Thoracic aorta (tissue), 2 donors: ENCODE measurements at places on chromosomes 2 and 18.

- no peak overlapping the region for H3K27ac ChIP-seq
- no peak overlapping the region for H3K4me3 ChIP-seq
- H3K4me1 ChIP-seq, result peaks cover 4% of the 10 kb centered on the region
- H3K27me3 ChIP-seq, result no peaks in the 10 kb centered on the region
- H3K36me3 ChIP-seq, result no peaks in the 10 kb centered on the region
Measured at GRCh38 chr2:216770717-216771116, 75.4 kb upstream of the IGFBP5 start.

DNA sequence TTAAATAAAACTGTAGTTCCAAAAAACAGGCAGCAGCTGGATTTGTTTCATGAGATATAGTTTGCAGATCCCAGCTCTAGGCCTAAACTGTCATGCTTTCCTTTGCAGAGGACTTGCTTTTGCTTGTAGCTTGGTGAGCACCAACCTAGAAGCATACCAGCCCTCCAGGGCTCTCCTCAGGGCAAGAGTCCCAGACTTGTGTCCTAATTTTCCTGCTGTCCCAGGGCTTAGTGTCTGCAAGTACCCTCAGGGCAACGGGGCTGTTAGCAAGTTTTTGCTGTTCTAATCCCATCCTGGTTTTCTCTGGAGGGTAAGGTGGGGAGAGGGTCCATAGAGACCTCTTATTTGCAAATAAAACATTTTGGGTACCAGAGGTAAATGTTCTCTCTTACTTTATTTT is 59.5 kb downstream of the TMEM17 start:
- no peaks in the 10 kb centered on the region for H3K4me1 ChIP-seq
- H3K4me3 ChIP-seq, result no peak overlapping the region
- H3K27me3 ChIP-seq, result no peaks in the 10 kb centered on the region
- H3K27ac ChIP-seq, result no peak overlapping the region
- H3K36me3 ChIP-seq, result no peaks in the 10 kb centered on the region

GRCh38 chr2:39875182-39875913 is 96.3 kb upstream of the THUMPD2 start:
- no peaks in the 10 kb centered on the region for H3K27me3 ChIP-seq
- H3K27ac ChIP-seq, result peak overlapping the region; percentile 19
- no peak overlapping the region for H3K4me3 ChIP-seq
- no peaks in the 10 kb centered on the region for H3K36me3 ChIP-seq
- peak; percentile 35 for DNase-seq

DNA sequence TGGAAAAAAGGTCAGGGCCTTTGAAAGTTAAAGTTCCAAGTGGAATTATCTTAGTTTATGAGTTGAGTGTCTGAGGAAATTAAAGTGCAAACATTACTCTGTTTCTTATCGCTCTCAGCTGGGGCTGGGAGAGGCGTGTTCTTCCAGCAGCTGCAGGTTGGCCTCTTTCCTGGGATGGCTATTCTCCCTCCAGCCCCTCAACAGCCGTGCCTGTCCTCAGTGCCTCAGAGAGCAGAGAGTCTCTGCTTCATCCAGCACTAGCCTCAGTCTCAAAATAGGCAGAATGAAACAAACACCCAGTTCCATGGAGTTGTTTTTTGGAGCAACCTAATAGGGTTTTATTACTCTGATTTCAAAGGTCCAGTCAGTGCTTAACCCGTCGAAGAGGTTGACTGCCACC is 298.1 kb downstream of the GALR1 start:
- no peaks in the 10 kb centered on the region for H3K27me3 ChIP-seq
- no peaks in the 10 kb centered on the region for H3K36me3 ChIP-seq
- H3K4me3 ChIP-seq, result no peak overlapping the region
- H3K4me1 ChIP-seq, result no peaks in the 10 kb centered on the region

- no peak overlapping the region for H3K4me3 ChIP-seq
- no peak for DNase-seq
- peaks cover 20% of the 10 kb centered on the region for H3K4me1 ChIP-seq
- no peaks in the 10 kb centered on the region for H3K27me3 ChIP-seq
Measured at GRCh38 chr2:191922736-191923651, 76.1 kb upstream of the CAVIN2 start.

DNA sequence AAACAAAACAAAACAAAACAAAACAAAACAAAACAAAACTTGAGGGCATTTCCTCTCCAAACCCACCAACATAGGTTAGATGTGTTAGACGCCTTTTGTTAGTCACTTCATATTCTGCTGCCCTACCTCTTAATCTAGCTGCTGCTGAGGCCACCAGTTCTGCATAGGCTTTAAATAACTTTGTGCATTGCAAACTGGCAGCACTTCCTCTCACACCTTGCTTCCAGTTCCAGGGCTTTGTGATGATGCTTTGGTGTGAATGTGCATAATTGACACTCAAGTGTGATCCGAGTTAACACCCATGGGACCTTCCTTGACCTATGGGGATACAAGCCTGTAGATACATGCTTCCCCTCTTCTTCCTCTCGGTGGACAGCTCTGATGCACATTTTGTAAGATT is 2.3 kb upstream of the SERPINB11 start:
- DNase-seq, result no peak
- H3K27ac ChIP-seq, result no peak overlapping the region
- no peaks in the 10 kb centered on the region for H3K36me3 ChIP-seq
- no peak overlapping the region for H3K4me3 ChIP-seq

DNA sequence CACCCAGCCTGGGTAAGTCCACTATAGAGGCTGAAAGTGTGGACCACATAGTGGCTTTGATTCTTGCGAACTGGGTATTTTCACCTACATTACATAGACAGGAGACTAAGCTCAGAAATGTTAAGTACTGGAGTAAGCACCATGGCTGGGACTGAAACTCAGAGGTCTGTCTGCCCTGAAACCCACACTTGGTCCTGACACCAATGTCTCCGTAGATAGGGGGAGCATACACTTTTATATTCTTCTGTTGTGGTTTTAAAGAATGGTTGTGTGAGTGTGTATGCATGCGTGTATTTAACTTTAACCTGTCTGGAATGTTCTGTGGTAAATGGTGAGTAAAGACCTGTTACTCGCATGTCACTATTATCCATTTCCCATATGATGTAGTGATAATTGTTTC is 10.3 kb upstream of the NPPC start:
- no peak overlapping the region for H3K4me3 ChIP-seq
- H3K36me3 ChIP-seq, result no peaks in the 10 kb centered on the region
- no peaks in the 10 kb centered on the region for H3K4me1 ChIP-seq
- H3K27me3 ChIP-seq, result no peaks in the 10 kb centered on the region
- no peak for DNase-seq
- no peak overlapping the region for H3K27ac ChIP-seq

DNA sequence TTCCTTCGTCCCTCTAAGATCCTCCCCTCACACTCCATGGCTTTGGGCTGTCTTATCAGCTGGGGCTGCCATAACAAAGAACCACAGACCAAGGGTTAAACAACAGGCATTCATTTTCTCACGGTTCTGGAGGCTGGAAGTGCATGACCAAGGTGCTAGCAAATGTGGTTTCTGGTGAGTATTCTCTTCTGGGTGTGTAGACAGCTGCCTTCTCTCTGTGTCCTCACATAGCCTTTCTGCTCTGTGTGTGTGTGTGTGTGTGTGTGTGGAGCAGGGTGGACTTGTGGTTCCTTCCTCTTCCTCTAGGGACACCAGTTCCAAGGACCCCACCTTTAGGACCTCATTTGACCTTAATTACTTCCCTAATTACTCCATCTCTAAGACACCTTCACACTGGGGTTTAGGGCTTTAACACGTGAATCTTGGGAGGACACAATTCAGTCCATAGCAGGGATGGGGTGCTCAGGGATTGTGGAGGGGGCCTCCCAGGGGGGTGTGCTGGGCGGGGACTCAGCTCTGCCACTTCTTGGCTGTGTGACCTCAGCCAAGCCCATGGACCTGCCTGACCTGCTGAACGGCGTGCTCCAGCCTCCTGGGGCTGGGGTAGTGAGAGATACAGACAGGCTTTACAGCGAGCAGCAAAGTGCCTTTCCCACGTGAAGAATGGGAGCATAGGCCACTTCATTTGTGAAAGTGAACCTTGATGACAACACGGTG is 38.0 kb downstream of the ACKR3 start:
- DNase-seq, result no peak
- no peaks in the 10 kb centered on the region for H3K4me1 ChIP-seq
- H3K27me3 ChIP-seq, result no peaks in the 10 kb centered on the region
- no peak overlapping the region for H3K4me3 ChIP-seq
- no peak overlapping the region for H3K27ac ChIP-seq

GRCh38 chr2:195823206-195823605 is 166.2 kb downstream of the SLC39A10 start:
- no peak for DNase-seq
- H3K4me1 ChIP-seq, result no peaks in the 10 kb centered on the region
- H3K4me3 ChIP-seq, result no peak overlapping the region
- no peak overlapping the region for H3K27ac ChIP-seq

- no peak overlapping the region for H3K4me3 ChIP-seq
- H3K36me3 ChIP-seq, result no peaks in the 10 kb centered on the region
- DNase-seq, result no peak
- no peaks in the 10 kb centered on the region for H3K4me1 ChIP-seq
Measured at GRCh38 chr2:1947316-1947715, 203.0 kb upstream of the PXDN start.

DNA sequence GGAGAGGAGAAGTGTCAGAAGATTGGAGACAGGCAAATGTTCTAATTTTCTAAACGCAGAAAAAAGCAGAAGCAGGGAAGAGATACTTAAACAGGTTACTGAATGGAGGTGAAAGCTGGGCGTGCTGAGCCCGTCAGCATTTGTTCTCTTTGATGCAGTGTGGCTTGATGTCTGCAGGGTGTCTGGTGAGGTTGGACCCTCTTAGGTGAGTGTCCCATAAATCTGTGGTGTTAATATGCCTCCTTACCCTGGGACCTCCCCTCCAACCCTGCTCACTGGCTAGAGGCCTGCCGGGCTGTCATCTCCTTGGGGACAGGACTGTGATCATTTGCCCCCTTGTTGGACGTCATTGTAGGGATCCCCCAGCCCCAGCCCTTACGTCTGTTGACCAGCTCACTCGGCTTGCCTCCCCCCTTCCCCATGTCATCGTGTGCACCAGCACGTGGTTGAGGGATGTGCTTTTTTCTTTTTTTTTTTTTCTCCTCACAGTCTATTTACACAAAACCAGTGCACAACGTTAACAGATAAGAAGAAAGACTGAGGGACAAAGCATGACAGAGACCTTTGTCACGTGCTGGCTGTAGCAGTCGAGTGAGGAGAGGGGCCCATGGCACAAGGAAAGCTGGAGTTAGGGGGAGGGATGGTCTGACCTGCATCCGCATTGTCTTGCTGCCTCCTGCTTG is 56.4 kb downstream of the NCK2 start:
- no peaks in the 10 kb centered on the region for H3K27me3 ChIP-seq
- H3K4me3 ChIP-seq, result no peak overlapping the region
- H3K27ac ChIP-seq, result no peak overlapping the region

GRCh38 chr2:106144621-106145331 is 49.3 kb downstream of the UXS1 start:
- H3K4me3 ChIP-seq, result no peak overlapping the region
- H3K36me3 ChIP-seq, result peaks cover 6% of the 10 kb centered on the region
- H3K27me3 ChIP-seq, result no peaks in the 10 kb centered on the region
- no peak overlapping the region for H3K27ac ChIP-seq
- no peaks in the 10 kb centered on the region for H3K4me1 ChIP-seq

- no peak for DNase-seq
- no peaks in the 10 kb centered on the region for H3K27me3 ChIP-seq
- no peak overlapping the region for H3K4me3 ChIP-seq
- no peak overlapping the region for H3K27ac ChIP-seq
- no peaks in the 10 kb centered on the region for H3K36me3 ChIP-seq
Measured at GRCh38 chr2:98118161-98118560, 31.2 kb downstream of the VWA3B start.

GRCh38 chr2:66547887-66548286 is 113.0 kb downstream of the MEIS1 start:
- H3K36me3 ChIP-seq, result peaks cover 4% of the 10 kb centered on the region
- H3K27ac ChIP-seq, result no peak overlapping the region
- no peak for DNase-seq
- no peak overlapping the region for H3K4me3 ChIP-seq

DNA sequence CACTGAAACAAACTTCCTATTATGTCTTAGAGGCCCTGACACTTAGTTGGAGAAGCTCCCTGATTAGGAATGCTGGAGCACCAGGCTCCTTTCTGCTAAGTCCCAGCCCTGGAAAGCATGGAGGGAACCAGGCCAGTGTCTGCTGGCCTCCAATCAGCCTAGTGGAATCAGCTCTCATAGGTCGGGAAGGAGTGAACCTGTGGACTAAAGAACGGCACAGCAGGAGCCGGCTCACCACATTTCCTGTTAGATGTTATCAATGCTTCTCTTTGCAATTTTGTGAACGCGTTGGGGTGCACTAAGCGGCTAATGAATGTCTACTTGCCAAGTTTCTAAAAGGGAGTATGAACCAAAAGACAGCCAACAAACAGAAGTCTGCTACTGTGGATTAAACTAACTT is 296.6 kb downstream of the NAPG start:
- no peak overlapping the region for H3K4me3 ChIP-seq
- no peak for DNase-seq
- H3K4me1 ChIP-seq, result no peaks in the 10 kb centered on the region
- H3K36me3 ChIP-seq, result no peaks in the 10 kb centered on the region

DNA sequence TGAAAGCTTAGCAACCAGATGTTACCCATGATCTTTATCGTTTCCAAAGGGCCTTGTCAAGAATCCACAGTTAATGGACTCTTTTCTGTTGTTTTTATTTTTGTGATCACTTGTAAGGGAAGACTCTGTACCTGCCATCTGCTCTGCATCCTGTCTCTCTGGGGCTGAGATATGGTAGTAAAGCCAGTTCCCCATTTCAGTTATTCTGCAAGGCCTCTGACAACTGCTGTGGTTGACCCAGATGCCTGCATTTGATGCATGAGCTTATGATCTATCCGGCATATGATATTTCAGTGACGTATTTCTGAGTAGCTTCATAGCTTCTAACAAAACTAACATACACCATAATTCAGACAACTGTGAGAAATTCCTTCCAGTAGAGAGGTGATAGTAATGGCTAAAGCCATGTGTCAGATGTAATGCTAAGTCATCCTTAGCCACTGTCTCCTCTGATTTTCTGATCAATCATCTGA is 105.1 kb downstream of the TPO start:
- no peaks in the 10 kb centered on the region for H3K27me3 ChIP-seq
- H3K36me3 ChIP-seq, result no peaks in the 10 kb centered on the region
- no peaks in the 10 kb centered on the region for H3K4me1 ChIP-seq
- no peak for DNase-seq
- no peak overlapping the region for H3K4me3 ChIP-seq

DNA sequence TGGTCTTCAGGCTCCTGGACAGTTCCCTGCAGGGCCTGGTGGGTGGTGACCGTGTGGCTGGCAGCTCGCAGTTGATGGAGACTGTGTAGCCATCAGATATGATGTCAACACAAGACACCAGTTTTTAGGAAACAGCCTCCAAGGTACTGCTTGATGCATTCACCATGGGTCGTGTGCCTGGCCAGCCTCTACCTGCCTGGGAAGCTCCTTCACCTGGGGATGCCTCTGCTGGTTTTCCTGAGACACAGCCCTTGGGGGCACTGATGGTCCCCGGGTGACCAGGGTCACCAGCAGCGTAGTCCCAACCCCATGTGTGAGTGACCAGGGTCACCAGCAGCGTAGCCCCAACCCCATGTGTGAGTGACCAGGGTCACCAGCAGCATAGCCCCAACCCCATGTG is 33.6 kb upstream of the KCNG2 start:
- H3K36me3 ChIP-seq, result no peaks in the 10 kb centered on the region
- no peak overlapping the region for H3K4me3 ChIP-seq
- H3K27ac ChIP-seq, result no peak overlapping the region
- DNase-seq, result no peak
- H3K27me3 ChIP-seq, result no peaks in the 10 kb centered on the region
